AG20443 (cell line): ENCODE measurements at places on chromosomes 1 and 21.
A peak's percentile ranks its signal among the peaks of the same experiment; 100 is the strongest.

GRCh38 chr1:219965285-219966070, 37.1 kb upstream of the SLC30A10 start:
- no peak for DNase-seq

GRCh38 chr21:38179511-38179910, 77.3 kb upstream of the KCNJ15 start:
- DNase-seq = peak; percentile 24

DNA sequence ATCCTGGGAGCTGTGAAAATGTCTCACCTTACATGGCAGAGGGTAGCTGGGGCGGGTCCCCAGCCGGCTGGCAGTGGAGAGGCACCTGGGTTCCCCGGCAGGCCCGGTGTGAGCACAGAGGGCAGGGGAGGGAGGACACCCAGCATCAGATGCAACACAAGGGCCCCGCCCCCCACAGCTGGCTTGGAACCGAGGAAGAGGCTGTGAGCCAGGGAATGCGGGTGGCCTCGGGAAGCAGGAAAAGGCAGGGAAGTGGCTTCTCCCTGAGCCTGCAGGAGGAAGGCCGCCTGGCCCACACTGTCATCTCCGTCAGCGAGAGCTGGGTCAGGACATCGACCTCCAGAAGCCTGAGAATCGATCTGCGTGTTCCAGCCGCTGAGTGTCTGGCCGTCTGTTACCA, 87.3 kb downstream of the SIK1 start:
- DNase-seq = no peak

- DNase-seq = no peak
Measured at GRCh38 chr1:7636795-7637526, 134.1 kb upstream of the VAMP3 start.

- no peak for DNase-seq
Measured at GRCh38 chr1:41804176-41804575, 114.5 kb downstream of the HIVEP3 start.

- no peak for DNase-seq
Measured at GRCh38 chr1:221781102-221781755, 39.3 kb upstream of the DUSP10 start.

DNA sequence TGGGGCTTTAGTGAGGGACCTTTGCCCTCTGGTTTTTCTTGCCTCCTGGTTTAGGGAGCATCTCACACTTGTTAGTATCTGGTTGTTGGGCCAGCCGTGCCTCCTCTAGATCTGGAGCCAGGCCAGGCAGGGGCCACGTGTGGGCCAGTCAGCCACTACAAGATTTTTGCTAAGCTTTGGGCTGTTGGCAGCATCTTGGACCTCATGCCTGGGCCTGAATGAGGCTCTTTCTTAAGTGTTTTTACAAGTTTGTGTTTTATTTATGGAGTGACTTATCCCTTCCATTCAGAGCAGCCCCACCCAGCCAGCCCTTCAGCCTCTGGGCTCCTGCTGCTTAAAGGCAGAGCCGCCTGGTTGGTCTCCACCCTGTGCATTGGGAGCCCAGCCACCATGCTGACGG, 1.6 kb upstream of the SH3BGRL3 start:
- peak; percentile 74 for DNase-seq
